Cortex of kidney (tissue), 1 donor: ENCODE measurements at places on chromosomes 1 and 21.

DNA sequence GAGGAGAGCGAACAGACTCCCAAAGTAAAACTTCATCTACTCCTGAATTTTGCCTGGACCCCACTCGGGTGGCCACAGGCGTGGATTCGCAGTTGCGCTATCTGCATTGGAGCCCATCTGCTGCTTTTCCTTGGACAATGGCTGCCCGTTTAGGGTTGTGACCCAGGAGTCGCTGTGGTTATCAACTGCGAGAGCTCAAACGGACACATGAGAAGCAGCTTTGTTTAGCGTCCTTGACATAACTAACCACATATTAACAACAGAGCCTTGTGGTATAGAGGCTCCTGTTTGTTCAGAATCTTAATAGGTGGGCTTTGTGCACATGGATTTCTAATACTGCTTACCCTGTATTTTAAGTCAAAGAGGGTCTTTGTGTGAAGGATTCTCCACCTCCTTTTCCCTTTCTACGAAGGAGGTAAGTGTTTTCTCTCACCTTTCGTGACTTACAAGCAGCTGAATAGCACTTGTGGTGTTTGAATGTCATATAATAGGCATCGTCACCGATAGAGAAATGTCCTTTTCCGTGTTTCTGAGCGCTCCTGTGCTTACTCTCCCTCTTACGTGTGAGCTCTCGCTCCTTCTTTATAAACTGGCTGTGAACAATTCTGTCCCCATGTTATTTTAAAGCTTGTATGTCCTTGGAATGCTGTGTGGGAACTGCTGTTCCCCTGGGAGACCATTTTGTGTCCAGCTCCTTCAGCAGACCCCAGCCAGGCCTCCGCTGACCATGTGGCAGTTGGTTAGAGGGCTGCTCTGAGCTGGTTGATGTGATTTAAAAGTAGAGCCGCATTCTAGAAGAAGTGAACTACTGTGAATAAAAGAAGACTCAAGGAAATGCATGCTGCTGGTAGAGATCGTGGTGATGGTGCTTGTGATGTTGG lies 441.4 kb downstream of the RPS6KC1 start:
- DNase-seq: no peak

- DNase-seq: no peak
These were observed 1.9 kb downstream of the ITPKB start for GRCh38 chr1:226736908-226737818.

GRCh38 chr1:44154049-44154448 lies 12.6 kb upstream of the KLF18 start:
- no peak for DNase-seq

GRCh38 chr1:41724926-41725325 lies 193.8 kb downstream of the HIVEP3 start:
- DNase-seq: no peak

DNA sequence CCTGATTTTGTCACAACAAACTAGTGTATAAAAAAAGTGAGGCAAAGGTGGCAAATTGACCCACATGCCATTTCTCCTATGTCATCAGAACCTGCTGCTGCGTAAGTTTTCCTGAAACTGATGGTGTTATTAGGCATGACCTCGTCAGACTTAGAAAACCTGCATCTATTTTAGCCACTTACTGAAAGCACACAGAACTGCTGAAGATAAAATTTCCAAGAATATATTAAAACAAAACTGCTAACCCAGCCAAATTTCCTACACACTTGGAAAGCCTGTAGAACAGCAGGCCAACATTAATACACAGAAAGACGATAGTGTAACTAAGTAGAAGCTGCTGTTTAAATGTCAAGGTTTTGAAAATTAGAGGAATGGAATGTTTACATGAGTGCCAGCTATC lies 674.5 kb upstream of the CXADR start:
- no peak for DNase-seq

DNA sequence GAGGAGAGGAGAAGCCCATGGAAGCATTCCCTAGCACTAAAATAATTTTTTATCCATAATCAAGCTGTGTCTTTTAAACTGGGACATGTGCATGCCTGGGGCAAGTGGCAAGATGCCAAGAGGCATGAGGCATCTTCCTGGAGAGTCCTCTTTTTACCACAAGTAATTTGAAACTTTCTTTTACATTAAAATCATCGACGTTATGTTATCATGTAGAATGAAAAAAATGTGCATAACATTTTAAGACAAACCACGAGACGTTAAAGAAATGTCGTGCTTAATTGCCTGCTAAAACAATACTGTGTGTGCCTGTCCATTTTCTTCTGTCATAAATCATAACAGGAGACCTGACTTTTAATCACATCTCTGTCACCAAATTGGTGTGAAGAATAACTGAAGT lies 1.5 kb downstream of the STYXL2 start:
- DNase-seq: no peak

DNA sequence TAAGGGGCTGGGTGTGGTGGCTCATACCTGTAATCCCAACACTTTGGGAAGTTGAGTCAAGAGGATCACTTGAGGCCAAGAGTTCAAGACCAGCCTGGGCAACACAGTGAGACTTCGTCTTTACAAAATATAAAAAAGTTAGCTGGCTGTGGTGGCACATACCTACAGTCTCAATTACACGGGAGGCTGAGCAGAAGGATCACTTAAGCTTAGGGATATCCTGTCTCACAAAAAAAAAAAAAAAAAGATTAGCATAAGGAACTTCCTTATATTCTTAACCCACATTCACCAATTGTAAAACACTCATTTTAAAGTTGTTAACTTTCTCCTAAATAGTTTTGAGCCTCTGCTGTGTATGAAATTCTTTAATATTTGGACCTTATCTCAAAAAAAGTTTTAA lies 53.1 kb downstream of the ABCD3 start:
- DNase-seq: no peak

DNA sequence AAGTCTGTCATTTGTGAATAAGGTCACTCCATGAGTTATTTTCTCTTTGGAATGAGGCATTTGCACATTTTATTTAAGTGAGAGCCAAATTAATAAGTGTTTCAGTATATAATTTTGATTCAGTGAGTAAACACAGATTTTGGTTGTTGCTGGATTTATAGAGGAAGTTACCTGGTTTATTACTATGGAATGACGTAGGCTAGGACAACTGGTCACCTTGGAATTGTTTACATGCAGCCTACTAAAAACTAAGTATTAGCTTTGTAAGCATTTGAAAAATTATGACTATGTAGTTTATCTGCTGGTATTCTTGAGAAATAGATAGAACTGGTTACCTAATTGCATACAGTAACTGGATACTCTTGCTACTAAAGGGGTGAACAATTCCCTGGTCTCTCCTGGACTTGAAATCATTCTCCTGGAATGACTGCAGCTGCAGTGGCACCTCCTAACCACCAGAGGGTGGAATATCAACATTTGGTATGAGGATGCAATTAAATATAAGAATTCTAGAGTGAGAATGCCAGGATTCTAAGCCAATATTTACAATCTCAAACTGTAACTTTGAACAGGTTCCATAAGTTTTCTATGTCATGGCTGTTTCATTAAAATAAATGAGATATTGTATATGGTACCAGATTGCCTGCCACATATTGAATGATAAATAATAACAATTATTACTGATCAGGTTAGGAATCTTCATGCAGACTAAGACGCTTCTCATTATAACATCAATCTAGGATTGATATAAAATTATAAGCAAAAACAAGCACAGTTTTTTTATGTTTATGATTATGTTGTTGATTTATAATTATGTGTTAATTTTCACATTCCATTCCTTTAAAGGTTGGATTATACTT lies 3.5 kb upstream of the KRTAP27-1 start:
- no peak for DNase-seq

GRCh38 chr1:29521438-29521715 lies 285.1 kb downstream of the PTPRU start:
- DNase-seq: no peak

DNA sequence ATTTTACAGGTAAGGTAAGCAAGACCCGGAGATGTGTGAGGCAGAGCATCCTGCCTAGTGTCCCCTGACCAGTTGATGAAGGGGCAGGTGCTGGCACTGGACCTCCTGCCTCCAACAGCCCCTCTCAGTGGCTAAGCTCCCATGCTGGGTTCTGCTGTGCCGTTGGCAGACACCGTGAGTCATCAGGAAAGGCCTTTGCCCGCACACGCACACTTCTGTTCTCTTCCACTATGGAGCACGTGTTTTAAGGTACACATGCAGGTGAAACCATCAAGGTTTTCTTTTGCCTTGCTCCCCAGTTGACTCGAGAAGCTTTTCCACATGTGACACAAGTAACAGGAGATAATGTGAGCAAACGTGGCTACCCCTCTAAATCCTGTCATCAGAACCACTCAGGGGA lies 207.9 kb downstream of the RRAGC start:
- no peak for DNase-seq

- DNase-seq: no peak
These were observed 22.2 kb upstream of the STRIP1 start for GRCh38 chr1:110012100-110012780.

DNA sequence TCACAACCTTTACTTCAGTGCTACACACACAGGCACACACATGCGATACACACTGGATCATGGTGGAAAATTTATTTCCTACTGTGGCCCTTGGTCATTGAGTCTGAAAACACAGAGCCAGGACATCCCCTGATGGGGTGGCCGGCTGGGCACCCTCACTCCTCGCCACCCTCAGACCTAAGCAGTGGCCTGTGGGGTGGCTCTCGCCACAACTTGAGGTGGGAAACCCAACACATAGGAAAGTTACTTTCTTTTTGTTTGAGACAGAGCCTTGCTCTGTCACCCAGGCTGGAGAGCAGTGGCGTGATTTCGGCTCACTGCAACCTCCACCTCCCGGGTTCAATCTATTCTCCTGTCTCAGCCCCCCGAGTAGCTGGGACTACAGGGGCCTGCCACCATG lies 19.4 kb downstream of the CRYAA start:
- DNase-seq: no peak

GRCh38 chr1:172002725-172003345 lies 161.5 kb downstream of the DNM3 start:
- no peak for DNase-seq

- DNase-seq: no peak
These were observed 56.0 kb upstream of the ABCG1 start for GRCh38 chr21:42162831-42163510.

DNA sequence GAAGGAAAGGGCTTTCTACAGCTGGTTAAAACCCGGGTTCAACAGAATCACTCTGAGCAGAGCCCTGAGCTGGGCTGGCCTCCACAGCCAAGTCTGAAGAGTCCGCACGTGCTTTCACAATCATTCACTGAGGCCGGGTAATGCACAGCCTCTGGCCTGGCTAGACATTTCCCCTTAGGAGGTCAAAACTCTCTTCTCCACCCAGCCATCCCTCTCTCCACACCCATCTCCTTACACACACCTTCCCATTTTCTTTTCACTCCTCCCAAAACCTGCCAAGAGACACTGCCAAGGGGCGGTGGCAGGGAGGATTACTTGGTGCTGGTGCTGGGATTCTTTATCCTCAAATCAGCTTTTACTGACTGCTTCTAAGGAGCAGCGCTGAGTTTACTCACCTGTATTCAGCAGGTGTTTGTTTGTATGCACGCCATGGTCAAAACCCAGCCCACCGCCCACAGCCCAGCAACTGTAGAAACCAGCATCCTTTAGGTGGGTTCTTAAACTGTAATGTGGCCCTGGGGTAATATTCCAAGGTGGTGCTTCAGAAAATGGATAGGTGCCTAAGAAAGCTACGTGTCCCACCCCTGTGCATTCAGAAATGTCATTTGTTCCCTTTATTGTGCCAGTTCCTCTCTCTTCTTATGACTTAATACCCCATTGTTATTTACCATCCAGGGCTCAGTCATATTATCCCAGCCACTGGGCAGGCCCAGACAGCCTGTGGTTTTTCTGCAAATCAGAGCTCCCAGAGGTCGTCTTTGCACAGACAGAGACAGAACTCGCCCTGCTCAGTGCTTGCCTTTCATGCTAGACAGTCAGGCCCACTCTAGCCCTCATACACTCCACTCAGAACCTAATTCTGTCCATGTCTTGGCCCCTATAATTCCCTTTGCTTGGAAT lies 80.2 kb downstream of the ADSS2 start:
- no peak for DNase-seq

DNA sequence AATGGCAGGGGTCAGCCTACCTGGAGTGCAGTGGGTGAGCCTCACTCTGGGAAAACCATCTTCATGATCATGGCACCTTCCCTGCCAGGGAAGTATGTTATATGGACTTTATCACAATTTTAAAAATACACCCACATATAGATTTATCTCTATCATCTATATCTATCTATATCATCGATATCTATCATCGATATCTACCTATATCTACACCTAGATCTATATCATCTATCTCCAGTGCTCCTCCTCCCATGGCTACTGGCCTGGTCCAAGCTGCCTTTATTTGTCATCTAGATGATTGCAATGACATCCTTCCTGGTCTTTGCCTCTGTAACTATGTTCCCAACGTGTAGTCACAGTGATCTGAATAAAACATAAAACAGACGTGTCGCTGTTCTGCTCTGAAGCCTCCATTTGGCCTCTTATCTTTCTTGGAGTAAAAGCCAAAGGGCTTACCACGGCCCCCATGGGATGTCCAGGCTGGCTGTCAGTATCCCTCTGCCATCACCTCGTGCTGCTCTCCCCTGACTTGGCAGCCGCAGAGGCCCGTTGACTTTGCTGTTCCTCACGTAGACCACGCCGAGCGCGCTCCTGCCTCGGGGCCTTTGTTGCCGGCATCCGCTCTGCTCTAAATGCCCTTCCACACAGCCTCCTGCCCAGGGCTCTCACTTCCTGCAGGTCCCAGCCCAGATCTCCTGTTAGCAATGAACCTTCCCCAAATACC lies 20.6 kb upstream of the KIF26B start:
- DNase-seq: no peak

DNA sequence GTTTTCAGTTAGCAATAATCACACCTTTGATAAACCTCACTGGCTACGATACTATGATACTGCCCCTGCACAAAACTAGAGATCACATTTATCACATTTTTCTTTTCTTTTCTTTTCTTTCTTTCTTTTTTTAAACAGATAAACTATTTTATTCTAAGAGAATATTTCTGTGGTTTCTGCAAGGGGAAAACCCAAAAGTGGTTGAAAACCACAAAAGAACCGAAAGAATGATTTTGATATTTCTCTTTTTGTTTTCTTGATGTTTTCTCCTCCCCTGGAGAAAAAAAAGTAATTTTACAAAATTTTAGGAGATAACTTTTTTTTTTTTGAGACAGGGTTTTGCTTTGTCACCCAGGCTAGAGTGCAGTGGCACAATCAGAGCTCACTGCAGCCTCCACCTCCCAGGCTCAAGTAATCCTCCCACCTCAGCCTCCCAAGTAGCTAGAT lies 18.4 kb upstream of the FRRS1 start:
- no peak for DNase-seq

DNA sequence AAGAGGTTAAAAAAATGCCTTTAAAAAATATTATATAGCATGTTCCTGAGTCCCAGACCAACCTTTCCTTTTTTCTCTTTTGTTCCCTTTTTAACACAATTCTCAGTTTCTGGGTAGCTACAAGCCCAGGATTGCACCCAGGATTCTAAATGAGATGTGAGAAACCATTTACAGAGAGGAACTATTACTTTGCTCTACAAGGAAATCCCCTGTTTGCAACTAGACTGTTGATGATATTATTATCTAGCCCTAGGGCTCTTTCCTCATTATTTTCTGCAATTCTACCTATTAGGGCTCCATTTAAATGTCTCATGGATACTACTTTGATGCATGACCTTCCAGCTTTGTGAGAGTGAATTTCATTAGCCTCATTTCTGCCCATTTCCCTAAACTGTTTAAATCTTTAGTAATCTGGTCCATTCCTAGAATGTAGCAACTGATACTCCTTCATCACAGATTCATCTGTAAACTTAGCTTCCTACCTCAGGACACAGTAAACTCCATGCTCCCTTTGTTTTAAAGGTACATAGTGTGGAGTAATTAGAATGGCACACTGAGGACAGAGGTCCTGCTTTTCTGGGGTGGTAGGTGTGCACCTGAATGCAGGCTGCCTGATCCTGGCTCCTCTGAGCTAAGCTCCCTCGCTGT lies 7.1 kb upstream of the KIF14 start:
- no peak for DNase-seq
